Islet precursor cell (in vitro differentiated cells): ENCODE measurements at places on chromosomes 4 and X.

DNA sequence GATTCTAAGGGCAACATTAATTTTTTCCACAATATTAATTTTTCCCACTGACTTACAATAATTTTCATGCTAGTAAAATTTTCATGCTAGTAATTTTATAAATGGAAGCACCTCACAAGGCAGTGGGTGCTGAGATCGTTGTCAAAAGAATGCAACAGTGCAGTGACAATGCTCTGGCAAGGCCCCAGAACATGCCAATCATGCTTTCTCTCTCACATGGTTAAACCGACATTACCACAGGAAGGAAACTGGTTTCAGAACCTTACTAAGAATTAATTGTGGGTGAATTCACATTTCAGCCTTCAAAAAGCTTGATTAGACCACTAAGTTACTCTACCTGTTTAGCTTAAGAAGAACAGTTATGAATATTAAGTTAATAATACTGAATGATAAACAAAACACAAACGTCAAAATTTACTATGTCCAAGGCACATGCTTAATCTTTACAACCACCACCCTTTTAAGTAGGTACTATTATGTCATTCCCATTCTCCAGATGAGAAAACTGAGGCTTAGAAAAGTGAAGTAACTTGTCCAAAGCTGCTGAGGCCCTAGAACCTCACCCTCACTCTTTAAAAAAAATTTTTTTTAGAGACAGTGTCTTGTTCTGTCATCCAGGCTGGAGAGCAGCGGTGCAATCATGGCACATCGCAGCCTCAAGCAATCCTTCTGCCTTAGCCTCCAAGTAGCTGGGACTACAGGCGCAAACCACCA is 10.0 kb upstream of the OPHN1 start:
- DNase-seq = no peak

DNA sequence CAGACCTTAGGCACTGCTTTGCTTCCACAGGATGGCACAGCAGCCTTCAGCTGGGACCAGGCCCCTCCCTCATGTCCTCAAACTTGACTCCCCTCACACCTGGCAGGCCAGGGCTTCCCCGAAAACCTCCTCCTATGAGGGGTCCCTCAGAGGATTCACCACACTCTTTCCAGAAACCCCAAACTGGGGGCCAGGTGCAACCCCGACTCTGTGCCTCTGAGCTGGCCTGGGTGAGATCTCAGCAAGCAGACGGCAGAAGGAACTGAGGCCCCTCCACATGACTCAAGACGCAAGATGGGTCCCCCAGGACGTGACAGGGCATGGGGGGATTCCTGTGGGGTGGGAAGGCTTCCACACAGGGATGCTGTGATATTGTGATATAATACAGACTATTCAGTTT is 6.2 kb downstream of the HCFC1 start:
- no peak for DNase-seq

DNA sequence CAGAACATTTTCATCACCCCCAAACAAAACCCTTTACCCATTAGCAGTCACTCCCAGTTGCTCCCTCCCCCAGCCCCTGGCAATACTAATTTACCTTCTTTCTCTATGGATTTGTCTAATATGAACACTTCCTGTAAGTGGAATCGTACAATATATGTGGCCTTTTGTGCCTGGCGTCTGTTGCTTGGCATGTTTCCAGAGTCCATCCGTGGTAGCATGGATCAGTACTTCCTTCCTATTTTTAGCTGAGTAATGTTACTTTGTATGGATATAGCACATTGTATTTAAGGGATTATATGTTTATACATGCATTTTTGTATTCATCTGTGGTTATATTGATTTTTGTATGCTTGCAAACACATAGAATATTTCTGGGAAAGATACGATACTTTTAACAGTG is 48.2 kb downstream of the PPEF1 start:
- DNase-seq = no peak

DNA sequence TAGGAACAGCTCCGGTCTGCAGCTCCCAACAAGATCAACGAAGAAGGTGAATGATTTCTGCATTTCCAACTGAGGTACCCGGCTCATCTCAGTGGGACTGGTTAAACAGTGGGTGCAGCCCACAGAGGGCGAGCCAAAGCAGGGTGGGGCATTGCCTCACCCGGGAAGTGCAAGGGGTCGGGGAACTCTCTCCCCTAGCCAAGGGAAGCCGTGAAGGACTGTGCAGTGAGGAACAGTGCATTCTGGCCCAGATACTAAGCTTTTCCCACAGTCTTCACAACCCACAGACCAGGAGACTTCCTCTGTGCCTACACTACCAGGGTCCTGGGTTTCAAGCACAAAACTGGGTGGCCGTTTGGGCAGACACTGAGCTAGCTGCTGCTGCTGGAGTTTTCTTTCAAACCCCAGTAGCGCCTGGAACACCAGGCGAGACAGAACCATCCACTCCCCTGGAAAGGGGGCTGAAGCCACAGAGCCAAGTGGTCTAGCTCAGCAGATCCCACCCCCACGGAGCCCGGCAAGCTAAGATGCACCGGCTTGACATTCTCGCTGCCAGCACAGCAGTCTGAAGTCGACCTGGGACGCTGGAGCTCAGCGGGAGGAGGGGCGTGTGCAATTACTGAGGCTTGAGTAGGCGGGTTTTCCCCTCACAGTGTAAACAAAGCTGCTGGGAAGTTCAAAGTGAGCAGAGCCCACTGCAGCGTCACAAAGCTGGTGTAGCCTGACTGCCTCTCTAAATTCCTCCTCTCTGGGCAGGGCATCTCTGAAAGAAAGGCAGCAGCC is 84.6 kb downstream of the THOC2 start:
- DNase-seq = peak; percentile 90

DNA sequence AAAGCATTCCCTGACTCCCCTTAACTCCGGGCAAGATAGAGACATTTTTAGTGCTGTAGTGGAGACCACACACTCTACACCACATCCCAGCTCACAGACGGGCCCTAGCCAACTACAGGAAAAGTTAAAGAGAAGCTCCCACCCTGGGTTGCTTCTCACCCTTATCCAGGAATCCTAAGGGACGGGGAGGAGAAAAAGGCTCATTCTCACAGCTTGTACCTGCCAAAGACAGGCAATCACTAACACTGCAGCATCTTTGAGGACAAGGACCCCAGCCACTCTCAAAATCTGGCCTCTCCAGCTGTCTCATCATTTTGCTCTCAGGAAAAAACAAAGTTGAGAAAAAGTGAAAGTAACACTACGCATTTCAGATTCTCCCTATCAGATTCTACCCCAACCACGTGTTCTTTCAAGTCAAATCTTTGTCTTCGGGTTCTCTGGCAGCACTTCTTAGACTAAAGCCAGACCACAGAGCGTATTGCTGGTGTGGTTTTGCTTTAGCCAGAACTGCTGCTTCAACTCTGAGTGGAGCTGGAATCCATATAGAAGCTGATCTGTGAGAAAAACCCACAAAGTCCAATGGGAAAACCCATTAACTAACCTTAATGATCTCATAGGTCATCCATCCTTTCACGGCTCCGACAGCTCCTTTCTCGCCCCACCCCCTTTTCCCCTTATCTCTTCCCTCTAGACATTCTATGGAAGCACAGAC is 605.9 kb upstream of the DIPK2B start:
- peak; percentile 84 for DNase-seq

- no peak for DNase-seq
These were observed 59.4 kb upstream of the PITX2 start for GRCh38 chr4:110682311-110682710.

DNA sequence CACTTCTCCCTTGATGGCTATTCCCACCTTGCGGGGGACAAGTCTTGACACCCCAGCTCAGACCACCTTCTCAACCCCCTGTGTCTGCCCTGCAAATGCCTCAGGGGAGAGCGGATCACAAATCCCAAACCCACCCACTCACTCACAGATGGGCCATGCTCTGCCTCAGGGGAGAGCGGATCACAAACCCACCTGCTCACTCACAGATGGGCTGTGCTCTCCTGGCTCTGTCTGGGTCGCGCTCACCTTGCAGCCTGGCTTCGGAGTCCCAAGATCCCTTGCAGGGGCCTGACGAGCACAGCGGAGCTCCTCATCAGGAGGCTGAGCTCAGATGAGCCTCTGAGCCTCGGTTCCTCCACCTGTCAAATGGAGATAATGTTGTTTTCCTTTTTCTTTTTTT is 38.6 kb downstream of the HTRA3 start:
- no peak for DNase-seq

- DNase-seq = no peak
These were observed 124.2 kb upstream of the KCNIP4 start for GRCh38 chr4:22072726-22073125.

DNA sequence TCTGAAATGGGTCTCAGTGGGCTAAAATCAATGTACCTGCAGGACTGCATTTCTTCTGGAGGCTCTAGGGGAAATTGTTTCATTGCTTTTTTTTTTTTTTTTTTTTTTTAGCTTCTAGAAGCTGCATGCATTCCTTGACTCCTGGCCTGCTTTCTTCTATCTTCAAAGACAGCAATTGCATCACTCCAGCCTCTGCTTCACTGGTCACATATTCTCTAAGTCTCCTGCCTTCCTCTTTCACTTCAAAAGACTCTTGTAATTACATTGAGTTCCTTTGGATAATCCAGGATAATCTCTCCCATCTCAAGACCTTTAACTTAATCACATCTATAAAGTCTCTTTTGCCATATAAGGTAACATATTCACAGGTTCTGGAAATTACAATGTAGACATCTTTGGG is 11.3 kb upstream of the PCYT1B start:
- no peak for DNase-seq
